NCI-H2081 (cell line): ENCODE measurements at places on chromosomes 2 and 18.

- no peak for DNase-seq
Observed at GRCh38 chr2:155273323-155273722, 574.8 kb downstream of the KCNJ3 start.

DNA sequence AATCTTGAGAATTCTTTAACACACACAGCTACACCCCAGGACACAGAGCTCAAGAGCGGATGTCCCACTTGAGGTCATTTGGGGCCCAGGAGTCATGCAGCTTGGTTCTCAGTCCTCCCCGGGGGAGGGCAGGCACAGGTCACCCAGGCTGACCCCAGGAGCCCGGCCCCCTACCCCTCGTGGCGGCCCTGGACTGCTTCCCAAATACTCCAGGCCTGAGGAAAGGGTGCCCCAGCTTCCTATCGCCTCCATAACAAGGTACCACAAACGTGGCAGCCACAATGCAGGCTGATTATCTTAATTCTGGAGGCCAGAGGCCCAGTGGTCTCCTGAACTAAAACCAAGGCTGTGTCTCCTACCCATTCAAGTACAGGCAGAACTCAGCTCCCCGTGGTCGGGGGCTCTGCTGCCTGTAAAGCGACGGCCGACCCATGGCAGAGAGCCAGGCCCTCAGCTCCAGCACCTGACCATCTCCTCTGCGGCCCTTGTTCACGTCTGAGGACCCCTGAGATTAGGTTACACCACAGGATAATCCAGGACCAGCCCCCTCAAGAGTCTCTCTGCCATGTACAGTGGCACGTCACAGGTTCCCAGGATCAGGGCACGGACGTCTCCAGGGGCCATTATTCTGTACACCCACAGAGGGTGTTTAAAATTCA lies 10.5 kb downstream of the SLC66A2 start:
- DNase-seq, result no peak

DNA sequence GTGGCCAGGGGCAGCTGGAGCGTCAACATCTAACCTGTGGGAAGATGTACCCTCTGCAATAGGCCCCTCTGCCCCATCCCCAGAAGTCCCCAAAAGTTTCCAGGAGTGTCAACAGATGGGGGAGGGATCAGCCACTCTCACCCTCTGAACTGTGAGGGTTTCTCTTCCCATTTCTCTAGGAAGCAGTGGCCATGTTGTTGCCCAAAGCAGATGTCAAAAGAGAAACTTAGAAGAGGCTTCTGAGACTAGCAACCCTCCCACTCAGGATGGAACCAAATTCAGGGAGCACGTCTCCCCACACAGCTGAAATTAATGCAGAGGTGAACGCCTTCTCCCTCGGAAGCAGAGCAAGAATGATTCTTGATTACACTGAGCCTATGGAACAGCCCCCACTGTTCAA lies 70.3 kb downstream of the ARL4C start:
- no peak for DNase-seq

DNA sequence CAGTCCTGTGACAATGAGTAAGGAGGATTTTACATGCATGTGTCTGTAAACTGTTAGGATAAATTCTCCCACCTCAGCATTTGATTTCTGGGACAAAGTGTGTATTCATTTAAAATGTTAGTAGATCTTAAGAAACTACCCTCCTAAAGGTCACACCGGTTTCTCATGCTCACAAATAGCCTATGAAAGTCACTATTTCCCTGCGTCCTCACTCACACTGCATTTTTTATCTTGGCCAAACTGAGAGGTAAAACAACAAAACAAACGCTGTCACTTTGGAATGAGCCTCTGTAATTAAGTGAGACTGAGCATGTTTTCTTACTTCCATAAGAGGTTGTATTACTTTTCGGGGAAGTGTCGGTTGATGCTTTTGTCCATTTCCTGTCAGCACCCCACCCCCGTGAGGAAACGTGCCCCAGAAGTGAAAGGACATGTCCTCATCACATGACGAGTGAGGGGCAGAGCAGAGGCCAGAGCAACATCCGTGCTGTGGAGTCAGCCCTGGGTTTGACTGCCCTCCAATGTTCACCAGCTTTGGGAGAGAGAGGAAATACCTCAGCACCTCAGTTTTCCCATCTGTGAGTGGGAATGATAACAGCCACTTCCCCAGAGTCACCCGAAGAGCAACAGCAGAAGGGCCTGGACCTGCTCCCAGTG lies 3.1 kb downstream of the GYPC start:
- DNase-seq, result no peak

- no peak for DNase-seq
Observed at GRCh38 chr18:76571689-76572088, 76.6 kb upstream of the ZNF516 start.

- DNase-seq, result no peak
Observed at GRCh38 chr2:159571540-159572260, 44.6 kb downstream of the BAZ2B start.

DNA sequence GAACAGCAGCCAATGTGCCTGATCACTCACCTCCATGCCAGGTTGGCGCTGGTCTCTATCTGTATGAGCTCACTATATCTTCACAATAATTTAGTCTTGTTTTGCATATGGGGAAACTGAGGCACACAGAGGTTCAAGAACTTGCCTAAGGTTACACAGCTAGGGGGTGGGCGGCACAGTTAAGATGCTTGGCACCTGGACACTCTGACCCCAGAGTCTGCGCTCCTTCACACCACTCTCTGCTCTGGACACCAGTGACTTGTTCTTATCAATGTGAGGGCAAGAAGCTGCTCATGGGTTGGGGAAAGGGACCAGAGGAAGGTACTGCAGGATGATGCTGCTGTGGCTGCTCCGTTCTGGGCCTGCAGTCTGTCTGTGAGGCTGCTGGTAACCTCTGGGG lies 27.1 kb downstream of the FBLN7 start:
- DNase-seq, result no peak

DNA sequence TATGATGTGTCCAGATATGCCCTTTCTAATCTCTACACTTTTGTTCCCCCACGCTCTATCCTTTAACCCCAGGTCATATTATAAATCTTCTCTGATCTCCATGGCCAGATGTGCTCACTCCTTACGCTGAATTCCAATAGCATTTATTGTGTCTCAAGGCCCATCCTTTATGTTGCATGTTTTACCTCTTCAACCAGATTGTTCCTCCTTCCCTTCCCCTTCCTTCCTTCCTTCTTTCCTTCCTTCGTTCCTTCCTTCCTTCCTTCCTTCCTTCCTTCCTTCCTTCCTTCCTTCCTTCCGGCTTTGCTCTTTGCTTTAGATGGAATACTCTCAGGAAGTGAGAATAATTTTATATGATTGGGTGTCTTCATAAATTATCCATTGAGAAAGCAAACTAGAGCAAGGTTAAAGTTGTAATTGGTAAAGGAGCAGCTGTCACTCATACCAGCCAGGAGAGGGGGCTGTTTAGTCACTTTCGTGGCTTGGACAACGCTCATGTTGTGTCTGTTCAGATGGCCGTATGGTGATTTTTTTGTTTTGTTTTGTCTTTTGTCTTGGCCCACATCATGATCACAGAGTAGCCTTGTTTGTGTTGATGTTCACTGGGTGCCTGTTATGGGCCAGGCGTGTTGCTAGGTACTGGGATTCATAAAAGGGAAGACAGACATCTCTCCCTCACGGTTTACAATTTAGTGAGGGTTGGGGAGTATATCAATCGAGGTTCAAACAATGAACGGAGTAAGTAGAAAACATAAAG lies 68.0 kb downstream of the DAW1 start:
- DNase-seq, result peak; percentile 62

DNA sequence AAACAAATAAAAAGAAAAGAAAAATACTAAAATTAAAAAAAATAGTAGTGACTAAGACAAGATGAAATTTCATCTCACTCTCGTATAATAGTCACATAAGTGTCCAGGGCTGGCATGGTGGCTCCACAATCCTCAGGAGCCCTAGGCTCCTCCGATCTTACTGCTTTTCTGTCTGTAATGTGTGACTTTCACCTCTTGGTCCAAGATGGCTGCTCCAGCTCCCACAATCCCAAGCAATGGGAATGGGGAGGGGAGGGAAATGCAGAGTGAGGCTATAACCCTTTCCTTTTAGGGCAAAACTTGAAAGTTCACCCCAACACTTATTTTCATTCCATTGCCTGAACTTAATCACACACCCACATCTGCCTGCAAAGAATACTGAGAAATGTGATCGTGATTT lies 90.4 kb downstream of the MOGAT1 start:
- no peak for DNase-seq

GRCh38 chr2:159230145-159230877 lies 56.2 kb downstream of the WDSUB1 start:
- DNase-seq, result no peak

DNA sequence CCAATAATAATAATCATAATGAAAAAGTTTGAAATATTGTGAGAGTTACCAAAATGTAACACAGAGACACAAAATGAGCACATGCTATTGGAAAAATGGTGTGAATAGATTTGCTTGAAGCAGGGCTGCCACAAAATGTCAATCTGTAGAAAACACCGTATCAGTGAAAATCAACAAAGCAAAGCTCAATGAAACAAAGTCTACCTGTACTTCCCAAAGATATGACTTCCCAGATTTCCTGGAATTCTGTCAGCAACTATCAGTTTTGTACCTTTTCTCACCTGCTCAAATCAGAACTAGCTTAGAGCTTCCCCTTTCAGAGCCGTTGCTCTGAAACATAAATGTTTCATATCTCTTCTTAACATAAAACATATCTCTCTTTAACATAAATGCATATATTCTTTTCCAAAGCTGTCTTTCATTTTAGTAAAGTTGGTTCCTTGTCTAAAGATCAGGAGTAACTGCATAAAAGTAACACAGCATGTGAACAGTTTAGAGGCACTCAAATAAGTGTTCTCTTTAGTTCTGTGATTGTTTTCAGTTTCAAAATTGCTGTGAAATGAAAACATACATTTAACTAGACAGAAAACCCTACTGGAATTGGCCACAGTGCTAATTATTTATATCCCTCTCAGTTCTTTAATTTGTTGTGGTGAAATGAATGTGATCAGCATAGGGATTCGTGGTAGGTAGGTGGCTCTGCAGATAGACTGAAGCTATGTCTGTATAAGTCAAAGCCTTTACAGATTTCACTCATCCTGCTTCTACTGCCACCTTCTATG lies 262.5 kb downstream of the KCNJ3 start:
- DNase-seq, result no peak

DNA sequence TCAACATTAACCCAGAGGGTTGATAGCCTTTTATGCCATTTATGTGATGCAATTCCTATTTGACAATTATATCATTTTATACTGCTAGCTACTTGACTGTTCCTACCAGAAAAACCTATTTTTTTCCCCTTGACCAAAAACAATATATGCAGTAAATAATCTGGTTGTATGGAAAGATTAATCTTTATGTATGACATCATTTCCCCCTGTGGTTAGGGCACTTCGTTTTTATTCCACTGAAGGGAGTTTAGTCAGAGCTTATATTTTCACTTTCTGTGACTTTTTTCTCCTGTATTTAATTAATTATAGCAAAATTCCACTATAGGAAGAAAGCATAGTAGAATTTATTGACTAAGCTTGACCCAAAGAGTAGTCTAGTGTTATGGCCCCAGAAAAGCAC lies 107.6 kb downstream of the HAUS1 start:
- no peak for DNase-seq

DNA sequence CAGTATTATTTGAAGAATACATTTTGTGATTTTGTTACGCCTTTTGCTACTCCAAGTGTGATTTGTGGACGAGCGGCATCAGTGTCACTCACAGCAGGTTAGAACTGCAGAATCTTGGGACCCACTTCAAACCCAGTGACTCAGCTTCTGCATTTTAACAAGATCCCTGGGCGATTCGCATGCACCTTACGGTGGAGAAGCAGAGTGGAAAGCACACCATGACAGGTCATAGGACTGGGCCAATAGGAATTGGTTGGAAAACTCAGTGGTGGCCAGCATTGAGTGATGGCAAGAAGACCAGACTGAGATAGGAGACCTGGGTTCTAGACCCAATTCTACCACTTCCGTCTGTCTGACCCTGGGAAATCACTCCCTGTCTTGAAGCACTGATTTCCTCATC lies 26.3 kb downstream of the CTLA4 start:
- no peak for DNase-seq

DNA sequence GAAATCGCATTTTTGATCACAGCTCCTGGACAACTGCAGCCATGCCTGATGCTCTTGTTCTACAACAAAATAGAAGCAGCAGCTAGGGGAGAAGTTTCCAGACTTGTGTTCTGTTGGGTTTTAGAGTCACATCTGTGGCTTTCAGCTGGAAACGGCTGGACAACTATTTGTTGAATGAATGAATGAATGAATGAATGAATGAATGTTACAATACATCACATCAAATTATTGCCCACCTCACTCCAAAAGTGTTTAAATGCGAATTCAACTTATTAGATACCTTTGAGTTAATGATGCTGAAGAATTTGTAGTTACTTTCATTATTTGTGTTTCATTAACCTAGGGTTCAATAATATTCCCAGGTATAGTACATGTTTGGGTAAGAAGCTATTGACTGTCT lies 8.5 kb upstream of the METTL21A start:
- no peak for DNase-seq

DNA sequence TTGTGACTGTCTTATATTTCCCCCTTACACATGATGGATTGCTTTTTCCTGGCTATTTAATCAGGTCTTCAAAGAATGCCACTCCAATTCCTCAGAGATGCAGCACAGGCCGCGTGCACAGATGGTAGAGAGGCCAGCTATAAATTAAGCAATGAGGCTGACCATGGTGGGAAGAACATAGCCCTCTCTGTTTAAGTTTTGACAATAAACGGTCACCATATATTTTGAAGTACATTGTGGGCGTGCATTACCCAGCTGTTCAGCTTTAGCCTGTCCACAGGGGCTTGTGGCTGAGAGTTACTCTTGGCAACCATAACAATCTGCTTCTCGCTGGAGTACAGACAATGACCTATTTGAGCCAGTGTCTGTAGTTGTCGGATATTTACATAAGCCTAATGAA lies 730.8 kb downstream of the DCC start:
- DNase-seq, result peak; percentile 6

GRCh38 chr2:109029490-109030201 lies 40.6 kb upstream of the EDAR start:
- no peak for DNase-seq

DNA sequence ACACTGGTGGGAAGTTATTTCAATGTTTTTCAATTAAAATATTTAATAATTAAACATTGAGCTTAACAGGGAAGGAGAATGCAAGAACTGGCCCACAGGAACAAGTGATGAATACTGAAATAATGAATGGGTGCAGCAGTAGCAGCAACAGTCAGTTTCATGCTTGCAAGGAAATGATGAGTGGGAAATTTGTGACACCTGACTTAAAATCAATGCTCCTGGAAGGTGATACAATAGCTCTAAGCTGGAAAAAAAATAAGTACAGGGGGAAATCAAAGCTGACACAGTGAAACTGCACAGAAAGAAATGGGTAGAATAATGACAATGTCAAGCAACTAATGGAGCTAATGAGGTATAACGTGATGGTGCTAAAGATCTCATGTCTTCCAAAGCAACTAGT lies 184.5 kb downstream of the IKZF2 start:
- DNase-seq, result no peak
